Daoy (cell line): ENCODE measurements at places on chromosomes 3 and 15.

DNA sequence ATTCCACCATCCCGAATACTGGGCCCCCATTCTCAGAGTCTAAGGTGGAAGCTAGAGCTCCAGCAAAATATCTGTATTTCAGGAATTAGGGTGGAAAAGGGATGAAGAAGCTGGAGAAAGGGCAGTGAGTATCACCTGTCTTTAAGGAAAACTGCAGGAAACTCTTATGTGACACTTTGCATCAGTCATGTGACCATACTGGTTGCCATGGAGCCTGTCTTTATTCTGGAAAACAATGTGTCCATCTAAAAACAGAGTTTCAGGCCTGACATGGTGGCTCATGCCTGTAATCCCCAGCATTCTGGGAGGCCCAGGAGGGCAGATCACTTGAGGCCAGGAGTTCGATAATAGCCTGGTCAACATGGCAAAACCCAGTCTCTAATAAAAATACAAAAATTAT, 52.9 kb upstream of the FSIP1 start:
- DNase-seq: no peak

DNA sequence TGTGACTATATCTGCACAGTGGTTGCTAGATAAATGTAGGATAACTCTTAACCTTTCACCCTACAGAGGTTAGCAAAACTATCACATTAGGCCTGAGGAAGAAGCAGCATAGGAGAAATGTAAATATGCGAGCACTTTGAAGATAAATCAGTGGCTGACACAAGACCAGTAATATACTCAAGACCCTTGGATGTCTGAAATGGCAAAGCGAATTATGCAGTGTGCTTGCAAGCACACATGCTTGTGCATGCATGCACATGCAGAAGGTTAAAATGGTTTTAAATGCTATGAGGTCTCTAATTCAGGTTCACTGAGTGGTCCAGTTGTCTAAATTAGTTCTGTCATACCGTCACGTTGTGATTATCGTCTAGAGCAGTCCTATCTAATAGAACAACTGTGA, 13.6 kb upstream of the UTS2B start:
- no peak for DNase-seq

DNA sequence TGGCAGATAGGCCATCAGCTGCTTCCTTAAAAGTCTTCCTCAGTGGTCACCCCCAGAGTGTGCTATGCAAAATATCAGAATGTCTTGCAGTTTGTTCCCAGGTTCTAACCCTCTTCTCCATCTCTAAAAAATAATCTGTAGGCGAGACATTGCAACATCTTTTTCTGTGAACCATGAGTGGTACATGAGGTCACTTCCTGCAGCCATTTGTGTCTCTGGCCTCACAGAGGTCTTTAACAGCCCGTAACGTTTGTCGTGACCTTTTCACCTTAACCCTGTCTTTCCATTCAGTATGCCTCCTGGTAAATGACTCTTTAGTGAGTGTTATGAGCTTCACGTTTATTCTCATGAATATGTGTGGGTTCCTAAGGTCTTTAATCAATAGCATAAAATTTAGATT, 145.4 kb downstream of the KLHL25 start:
- peak; percentile 33 for DNase-seq

DNA sequence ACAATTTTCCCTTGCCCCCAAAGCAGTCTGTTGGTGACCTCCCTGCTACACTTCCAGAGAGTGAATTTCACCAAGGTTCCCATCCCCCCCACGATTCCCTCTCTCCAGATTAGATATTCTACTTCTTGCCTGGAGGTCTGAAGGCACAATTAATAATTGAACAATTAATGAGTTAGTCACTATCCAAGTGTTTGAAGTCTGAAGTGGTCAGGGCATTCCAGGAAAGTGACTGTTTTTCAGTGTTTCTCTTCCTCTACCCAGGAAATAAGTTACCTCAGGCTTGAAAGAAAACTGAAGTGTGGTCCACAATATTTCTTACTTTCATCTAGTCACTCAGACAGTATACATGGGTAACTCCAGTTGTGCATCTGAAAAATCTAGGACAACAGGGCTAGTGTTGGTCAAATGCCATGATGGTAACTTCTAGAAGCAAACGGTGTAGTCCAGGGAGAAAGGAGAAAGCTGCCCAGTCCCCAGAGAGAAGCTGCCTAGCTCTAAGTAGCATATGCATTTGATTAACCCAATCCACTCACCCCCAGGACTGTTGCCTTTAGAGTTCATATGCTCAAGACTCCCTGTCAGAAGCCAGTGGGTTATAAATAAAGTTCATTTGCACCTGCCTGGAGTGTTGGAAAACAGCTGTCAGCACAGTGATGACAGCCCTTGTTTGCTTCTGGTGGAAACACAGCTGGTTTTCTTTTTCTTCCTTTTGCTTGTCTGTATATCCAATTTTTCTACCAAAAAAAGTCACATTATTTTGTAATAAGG, 2.3 kb upstream of the TM4SF4 start:
- no peak for DNase-seq

DNA sequence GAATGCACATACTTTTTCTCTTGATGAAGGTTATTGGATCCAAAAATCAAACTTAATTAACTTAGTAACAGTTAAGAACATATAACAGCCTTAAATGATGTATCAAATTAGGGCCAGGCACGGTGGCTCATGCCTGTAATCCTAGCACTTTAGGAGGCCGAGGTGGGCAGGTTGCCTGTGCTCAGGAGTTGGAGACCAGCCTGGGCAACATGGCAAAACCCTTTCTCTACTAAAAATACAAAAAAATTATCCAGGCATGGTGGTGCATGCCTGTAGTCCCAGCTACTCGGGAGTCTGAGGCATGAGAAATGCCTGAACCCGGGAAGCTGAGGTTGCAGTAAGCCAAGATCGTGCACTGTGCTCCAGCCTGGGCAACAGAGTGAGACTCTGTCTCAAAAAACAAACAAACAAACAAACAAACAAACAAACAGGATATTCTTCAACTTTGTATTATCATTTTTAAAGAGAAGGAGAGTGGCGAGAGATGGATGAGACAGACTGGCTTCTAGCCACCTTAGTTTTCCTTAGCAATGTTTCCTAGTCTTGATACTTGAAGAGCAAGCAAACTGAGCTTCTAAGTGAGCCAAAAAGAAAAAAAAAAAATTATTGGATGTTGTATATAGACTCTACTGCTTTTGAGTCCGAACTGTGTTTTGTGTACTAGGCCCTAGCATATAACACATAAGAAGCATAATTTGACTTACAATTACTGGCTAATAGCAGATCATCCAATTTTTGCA, 13.8 kb downstream of the SPRED1 start:
- DNase-seq: no peak
